ENCODE measurements at places on chromosomes 11 and 22.

DNA sequence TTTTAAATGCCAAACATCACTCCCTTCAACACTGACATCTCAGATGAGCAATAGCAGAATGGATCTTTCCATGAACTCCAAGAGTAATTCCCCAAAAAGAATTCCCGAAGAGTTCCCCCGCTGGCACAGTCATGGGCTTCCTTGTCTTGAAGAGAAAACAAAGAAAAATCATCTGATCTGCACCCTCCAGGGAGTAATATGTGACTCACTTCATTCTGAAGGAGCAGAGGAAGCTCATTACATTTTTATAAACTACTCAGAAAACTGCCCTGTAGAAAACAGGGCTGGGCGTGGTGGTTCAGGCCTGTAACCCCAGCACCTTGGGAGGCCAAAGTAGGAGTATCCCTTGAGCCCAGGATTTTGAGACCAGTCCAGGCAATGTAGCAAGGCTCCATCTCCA lies 35.7 kb downstream of the CELSR1 start:
- peak; percentile 78 for DNase-seq

- DNase-seq: peak; percentile 94
Measured at GRCh38 chr11:34308913-34309585, 48.8 kb downstream of the ABTB2 start.

DNA sequence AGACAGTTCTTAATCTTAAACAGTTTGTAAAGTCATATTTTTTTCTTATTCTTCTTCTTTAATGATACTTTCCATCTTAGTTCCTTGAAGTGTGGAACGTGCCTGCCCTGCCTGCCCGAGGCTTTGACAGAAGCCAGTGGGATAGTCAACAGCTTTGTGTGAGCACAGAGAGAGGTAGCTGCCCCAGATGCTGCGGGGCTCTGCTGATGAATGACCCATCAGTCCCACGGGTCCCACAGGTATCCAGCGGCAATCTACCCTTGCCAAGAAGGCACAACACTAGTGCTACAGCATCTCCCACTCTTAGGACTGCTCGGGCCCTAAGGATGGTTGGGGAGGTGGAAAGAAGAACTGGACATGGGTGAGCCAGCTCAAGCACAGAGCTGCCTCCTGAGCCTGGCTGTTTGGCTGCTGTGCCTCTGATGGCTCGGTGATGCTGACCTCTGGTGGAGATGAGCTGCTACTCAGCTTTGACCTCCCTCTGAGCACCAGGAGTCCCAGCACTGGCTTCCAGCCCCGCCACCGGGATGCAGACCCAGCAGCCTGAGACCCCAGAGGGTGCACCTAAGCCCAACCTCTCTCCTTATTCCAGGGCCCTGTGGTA lies 11.8 kb upstream of the APLNR start:
- no peak for DNase-seq

GRCh38 chr11:7572001-7572712 lies 58.4 kb downstream of the PPFIBP2 start:
- DNase-seq: no peak

DNA sequence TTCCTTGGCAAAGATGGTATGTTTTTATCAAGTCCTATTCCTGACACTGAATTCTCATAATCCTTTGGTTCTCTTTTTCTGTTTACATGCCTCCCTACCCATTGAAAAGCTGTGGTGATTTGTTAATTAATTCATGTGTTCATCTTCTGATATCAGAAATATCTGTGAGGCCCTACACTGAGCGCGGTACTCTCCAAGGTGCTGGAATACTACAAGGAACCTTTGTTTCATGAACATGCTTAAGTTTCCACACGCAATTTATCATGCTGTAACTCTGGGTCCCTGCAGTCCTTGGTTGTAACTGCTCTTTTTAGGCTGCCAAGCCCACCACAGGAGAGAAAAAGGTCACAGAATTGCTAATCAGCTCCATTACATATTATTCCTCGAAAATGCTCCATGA lies 331.8 kb downstream of the FAT3 start:
- DNase-seq: no peak
